ENCODE measurements at places on chromosomes 11 and 22.
A peak's percentile ranks its signal among the peaks of the same experiment; 100 is the strongest.

DNA sequence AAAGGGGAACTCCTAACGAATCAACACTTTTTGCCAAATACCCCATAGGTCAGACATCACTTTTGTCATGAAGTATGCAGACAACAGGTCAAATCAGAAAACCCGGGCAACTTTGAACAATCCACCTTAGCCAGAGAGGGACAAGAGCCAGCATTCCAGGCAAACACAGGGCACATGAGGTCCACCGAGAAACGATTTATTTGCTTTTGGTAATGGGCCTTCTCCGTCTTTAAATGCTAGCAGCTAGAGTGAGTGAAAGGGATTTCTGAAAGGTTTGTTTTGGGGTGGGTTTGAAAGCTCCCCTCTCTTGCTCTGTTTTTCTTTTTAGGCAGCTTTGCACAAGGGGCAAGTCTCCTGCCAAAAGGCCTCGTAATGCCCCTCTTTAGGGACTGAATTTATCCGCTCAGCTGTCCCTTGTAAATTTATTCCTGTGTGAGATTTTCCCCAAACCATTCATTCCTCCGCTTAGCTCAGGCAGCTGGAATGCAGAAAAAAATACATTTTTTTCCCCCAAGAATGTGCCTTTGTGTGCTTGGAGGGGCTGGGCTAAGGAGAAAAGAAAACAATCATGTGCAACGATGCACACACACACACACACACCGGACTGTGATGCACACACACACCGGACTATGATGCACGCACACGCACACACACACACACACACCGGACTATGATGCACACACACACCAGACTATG is 196.9 kb downstream of the SNX19 start:
- no peak for DNase-seq

- DNase-seq, result no peak
These were observed 37.1 kb downstream of the HIRA start for GRCh38 chr22:19394274-19395050.

DNA sequence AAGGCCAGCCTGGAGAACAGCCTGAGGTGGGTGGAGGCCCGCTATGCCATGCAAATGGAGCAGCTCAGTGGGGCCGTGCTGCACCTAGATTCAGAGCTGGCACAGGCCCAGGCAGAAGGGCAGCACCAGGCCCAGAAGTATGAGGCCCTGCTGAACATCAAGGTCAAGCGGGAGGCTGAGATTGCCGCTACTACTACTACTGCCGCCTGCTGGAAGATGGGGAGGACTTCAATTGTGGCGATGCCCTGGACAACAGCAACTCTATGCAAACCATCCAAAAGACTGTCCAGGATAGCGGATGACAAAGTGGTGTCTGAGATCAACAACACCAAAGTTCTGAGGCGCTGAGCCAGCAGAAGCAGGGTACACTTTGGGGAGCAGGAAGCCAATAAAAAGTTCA is 3.1 kb upstream of the TMEM218 start:
- no peak for DNase-seq

- no peak for DNase-seq
These were observed 13.8 kb downstream of the ADAMTS15 start for GRCh38 chr11:130462101-130462885.

- peak; percentile 14 for DNase-seq
These were observed 12.9 kb upstream of the FAT3 start for GRCh38 chr11:92211576-92212167.

GRCh38 chr11:109036011-109036410 is 371.1 kb downstream of the DDX10 start:
- no peak for DNase-seq

- DNase-seq, result no peak
These were observed 440.9 kb upstream of the RAG2 start for GRCh38 chr11:37038911-37039310.

DNA sequence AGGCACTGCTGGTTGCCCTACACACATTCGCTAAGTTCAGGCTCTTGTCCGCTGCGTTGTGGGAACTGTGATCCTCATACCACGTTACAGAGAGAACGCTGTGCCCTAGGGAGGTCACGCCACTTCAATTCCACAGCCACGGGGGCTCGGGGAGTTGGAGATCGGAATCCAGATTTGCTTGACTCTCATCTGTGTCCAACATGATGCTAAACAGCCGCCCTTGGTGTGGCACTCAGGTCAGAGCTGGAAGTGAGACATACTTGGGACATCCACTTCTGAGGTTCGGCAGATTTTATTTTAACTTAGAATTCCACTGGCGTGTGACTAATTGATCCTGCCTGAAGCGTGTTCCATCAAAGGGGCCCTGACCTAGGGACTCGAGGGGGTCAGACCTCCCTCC is 41.7 kb downstream of the RIBC2 start:
- DNase-seq, result no peak

Measured in NCI-H1105 treated with DMSO at 0.1 percent for 48 hours (cell line).